Lung (tissue), 17 donors: ENCODE measurements at places on chromosomes 11 and 22.
A peak's percentile ranks its signal among the peaks of the same experiment; 100 is the strongest.

DNA sequence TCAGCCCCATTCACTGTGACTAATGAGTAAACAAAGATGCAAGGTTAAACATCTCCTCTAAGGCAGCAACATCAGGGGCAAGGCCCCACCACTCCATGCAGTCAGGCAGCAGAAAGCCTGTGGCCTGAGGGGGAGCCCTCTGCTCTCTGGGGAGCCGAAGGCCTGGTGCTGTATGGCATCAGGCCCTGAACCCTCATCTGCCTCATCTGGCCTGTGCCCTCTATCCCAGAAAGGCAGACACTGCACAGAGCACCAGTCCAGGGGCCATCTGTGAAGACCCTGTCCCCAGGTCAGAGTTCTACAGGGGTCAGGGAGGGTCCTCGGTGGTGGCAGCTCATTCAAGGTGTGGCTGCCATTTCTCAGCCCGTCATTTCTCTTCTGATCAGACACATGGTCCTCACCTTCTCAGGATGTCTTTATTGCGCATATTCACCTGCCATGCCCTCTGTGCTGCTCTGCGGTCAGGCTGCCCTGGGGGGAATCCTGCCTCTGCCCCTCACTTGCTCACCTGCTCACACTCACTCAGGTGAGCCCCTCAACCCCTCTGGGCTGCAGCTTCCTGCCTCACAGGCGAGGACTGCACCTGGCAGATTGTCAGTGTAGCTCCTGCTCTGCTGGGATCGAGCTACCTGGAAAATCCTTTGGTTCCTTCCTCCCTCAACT, 103.1 kb upstream of the PITPNB start:
- H3K4me3 ChIP-seq: no peak overlapping the region
- DNase-seq: no peak
- no peaks in the 10 kb centered on the region for H3K27me3 ChIP-seq
- peaks cover 22% of the 10 kb centered on the region for H3K4me1 ChIP-seq

GRCh38 chr11:2527621-2528291, 82.9 kb downstream of the KCNQ1 start:
- DNase-seq: no peak
- H3K27ac ChIP-seq: no peak overlapping the region
- H3K4me1 ChIP-seq: no peaks in the 10 kb centered on the region
- H3K4me3 ChIP-seq: no peak overlapping the region

GRCh38 chr11:60918939-60919265, 4.9 kb downstream of the TMEM109 start:
- H3K4me1 ChIP-seq: peaks cover 11% of the 10 kb centered on the region
- H3K27me3 ChIP-seq: no peaks in the 10 kb centered on the region
- no peak for DNase-seq
- H3K36me3 ChIP-seq: peaks cover 9% of the 10 kb centered on the region

- no peak for DNase-seq
- peaks cover 21% of the 10 kb centered on the region for H3K4me1 ChIP-seq
- H3K36me3 ChIP-seq: no peaks in the 10 kb centered on the region
- no peak overlapping the region for H3K27ac ChIP-seq
- H3K4me3 ChIP-seq: no peak overlapping the region
Observed at GRCh38 chr11:15198284-15198683, 83.6 kb downstream of the INSC start.

DNA sequence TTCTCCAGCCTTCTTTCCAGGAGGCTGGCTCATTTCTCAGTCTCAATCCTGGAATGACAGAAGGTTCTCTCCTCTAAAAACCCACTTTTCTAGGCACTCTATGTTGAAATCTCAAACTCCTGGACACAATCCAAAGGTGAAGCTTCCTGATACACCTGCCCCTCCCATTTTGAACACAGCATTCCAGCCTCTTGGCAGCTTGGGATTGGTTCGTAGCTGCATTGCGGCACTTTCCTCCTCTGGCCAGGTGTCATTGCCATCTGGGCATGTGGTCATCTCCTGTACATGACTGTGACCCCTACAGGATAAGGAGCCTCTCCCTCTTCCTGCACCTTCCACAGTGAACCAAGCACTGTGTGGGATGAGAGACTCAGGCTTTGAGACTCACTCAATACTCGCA, 230.2 kb upstream of the B3GAT1 start:
- no peak for DNase-seq
- no peak overlapping the region for H3K27ac ChIP-seq
- H3K36me3 ChIP-seq: no peaks in the 10 kb centered on the region

DNA sequence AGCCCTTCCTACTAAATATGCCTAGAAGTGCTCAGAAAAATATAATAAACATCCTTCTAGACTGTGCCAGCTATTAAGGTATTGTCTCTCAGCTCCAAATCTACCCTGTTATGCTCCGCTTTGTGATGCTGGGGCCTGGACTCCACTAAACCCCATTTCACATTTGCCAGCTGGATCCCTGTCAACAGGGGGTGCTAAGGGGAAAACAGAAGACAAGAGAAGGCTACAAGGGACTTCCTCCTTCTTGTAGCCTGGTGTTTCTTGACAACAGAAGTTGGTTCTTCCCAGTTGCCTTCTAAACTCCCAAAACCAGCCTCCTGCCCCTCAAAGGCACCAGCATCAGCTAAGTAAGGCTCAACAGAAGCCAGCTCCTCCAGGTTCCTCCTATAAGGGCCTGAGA, 5.2 kb downstream of the NUMA1 start:
- H3K27ac ChIP-seq: no peak overlapping the region
- H3K4me3 ChIP-seq: no peak overlapping the region
- no peaks in the 10 kb centered on the region for H3K27me3 ChIP-seq

- H3K27me3 ChIP-seq: no peaks in the 10 kb centered on the region
- H3K4me1 ChIP-seq: no peaks in the 10 kb centered on the region
- no peak for DNase-seq
- no peak overlapping the region for H3K4me3 ChIP-seq
- peak overlapping the region; percentile 81 for H3K27ac ChIP-seq
Observed at GRCh38 chr22:46092670-46093410, 57.5 kb upstream of the PPARA start.

DNA sequence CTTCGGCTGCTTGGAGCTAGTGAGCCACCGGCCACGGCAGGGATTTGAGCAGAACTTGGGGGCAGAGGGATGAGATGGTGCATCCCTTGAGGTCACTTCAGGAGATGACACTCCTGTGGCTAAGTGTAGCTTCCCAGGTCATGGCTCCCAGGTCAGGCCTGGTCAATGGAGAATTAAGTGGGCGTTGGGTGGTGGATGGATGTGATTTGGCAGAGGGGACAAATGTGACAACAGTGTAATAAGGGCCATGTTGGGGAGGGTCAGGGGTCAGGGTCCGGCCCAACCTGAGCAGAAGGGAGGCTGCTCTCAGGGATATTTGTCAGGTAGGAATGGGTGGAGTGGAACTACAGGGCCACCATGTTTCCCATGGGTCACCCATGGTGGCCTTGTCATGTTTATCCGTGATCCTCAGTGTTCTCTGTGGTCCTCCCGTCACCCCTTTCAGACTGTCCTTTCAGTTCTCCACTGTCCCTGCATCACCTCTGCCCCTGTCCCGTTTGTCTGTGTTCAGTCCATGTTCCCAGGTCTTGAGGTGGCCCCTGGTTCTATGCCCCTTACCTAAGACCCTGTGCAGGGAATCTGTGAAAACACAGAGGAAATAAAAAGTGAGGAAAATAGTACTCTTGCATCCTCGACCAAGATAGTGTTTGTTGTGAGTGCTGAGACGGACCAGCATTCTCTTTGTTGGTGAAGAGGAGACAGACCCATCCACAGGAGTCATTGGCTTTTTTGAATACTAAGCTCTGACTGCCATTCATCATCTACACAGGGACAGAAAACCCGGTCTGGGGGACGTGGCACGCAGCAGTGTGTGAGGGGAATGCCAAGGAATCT, 6.1 kb downstream of the SLC25A1 start:
- no peaks in the 10 kb centered on the region for H3K36me3 ChIP-seq
- H3K4me1 ChIP-seq: peaks cover 4% of the 10 kb centered on the region
- H3K27ac ChIP-seq: peak overlapping the region; percentile 88

DNA sequence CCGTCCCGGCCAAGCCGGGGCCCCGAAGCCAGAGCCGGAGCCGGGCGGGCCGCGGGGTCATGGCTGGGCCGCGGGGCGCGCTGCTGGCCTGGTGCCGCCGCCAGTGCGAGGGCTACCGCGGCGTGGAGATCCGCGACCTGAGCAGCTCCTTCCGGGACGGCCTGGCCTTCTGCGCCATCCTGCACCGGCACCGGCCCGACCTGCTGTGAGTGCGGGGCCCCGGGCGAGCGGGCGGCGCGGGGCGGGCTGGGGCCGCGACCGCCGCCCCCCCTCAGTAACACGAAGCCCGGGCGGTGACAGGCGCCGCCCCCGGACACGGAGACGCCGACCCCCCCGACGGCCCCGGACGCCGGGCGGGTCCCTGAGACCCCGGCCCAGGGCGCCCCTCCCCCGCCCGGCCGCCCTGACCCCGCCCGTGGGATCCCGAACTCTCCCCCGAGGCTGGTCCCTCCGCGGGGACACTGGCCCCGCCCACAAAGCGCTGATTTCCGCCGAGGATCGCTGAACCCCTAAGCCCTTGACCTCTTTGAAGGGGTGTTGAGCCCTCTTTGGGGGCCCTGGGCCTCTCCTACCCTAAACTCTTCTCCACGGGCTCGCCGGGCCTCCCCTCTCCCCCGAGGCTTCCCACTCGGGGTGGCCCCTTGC, 389 bp downstream of the MICALL1 start:
- peak overlapping the region; percentile 84 for H3K27ac ChIP-seq
- no peaks in the 10 kb centered on the region for H3K27me3 ChIP-seq
- H3K4me3 ChIP-seq: peak overlapping the region; percentile 71
- H3K4me1 ChIP-seq: no peaks in the 10 kb centered on the region
- no peaks in the 10 kb centered on the region for H3K36me3 ChIP-seq
- DNase-seq: no peak

DNA sequence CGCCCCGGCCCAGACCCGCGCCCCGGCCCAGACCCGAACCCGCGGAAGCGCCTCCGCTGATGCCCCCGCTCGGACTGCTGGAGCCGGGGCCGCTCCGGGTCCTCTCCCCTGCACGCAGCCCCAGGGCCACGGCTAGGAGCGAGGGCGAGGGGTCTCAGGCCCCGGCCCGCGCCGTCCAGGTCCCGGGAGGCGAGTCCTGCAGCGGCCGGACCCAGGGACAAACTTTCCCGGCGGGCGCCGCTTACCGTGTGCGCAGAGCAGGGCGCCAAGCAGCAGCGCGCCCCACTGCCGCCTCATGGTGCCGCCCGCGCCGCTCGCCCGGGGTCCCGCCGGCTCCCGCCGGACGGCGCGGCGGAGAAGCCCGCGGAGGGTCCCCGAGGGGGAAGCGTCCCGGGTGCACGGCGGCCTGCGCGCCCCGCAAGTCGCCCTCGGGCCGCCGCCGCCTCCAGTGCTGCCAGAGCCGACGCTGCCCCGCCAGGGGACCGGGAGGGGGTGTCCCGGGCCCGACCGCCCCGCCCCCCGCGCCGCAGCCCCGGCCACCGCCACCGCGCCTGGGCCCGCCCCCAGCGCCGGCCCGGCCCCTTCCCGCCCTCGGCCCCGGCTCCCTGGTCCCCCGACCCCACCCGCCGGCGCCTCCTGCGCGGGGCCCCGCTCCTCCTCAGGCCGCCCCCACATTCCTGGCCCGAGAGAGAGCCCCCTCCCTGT, at the start of gene LRP4:
LRP4 (minus strand) TSS at position 468 of the 705 bp plus-strand sequence; CDS start at position 297, 171 bp downstream.
- peak within 1 kb of the TSS; percentile 66 for H3K27ac ChIP-seq
- H3K27me3 ChIP-seq: no peaks in the 10 kb centered on the region
- peak within 1 kb of the TSS; percentile 39 for H3K4me3 ChIP-seq
- H3K4me1 ChIP-seq: peaks cover 5% of the 10 kb centered on the region
- DNase-seq: peak; percentile 75

DNA sequence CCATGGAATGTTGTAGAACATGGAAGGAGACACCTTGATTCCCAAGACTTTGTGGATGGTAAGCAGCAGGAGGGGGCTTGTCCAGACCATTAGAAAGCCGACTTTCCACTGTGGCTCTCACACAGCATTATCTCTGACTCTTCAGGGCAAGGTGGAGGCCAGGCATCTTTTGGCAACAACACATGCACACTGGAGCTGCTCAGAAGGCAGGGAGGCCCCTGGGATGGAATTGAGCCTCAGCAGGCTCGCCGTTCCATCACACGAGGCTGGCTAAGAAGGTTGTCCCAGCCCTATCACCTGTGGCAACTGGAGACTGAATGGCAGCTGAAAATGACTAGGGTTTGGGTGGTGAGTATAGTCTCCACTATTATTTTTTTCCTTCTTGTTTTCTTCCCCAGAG, 76.3 kb upstream of the TMEM45B start:
- no peaks in the 10 kb centered on the region for H3K27me3 ChIP-seq
- no peak for DNase-seq
- no peak overlapping the region for H3K27ac ChIP-seq
- H3K36me3 ChIP-seq: no peaks in the 10 kb centered on the region
- H3K4me3 ChIP-seq: no peak overlapping the region

DNA sequence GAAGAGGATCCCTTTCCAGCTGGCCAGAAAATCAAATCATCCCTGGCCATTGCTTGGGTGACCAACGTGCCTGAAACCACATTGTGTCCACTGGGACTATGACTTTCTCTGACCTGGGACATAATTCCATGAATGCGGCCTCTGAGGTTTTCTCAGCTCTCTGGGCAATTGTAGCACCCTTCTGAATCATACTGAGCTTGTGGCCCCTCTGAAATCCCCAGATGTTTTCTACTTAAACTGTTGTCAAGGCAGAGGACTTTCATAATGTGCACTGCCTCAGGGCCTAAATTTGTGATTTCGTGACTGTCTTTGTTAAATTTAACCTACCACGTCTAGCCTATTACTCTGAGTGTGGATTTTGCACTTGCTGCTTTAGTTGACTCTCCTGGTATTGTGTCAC, 321.1 kb upstream of the PLET1 start:
- no peak for DNase-seq
- H3K27me3 ChIP-seq: no peaks in the 10 kb centered on the region

DNA sequence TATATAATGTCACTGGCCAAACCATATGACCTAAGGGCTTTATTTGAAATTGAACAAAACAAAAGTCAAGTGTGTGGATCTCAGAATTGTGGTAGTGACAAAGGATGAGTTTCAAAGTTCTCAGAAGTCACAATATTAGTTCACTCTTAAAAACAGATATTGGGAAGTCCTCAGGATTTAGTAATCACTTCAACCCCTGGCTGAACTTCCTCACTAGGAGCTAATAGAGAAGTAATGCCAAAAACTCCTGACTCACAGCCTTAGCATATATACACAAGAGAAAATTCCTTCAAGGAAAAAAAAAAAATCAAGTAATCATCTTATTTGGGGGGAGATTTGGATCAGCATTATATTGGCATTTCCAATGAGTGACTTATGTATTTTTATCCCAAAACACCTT, 75.6 kb upstream of the APOA1 start:
- no peaks in the 10 kb centered on the region for H3K27me3 ChIP-seq
- H3K4me3 ChIP-seq: no peak overlapping the region
- no peak for DNase-seq
- H3K27ac ChIP-seq: no peak overlapping the region
- H3K4me1 ChIP-seq: peaks cover 4% of the 10 kb centered on the region

DNA sequence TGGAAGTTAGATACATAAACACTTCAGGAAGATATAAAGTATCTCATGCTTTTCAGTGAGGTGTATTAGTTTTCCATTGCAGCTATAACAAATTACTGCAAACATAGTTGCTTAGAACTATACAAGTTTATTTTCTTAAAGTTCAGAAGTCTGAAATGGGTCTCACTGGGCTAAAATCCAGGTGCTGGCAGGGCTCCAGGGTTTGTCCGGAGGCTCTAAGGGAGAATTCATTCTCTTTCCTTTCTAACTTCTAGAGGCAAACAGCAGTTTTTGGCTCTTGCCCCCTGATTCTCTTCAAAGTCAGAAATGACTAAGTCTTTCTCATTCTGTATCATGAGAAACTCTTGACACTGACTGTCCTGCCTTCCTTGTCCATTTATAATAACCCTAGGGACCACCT, 138.8 kb downstream of the AASDHPPT start:
- H3K36me3 ChIP-seq: no peaks in the 10 kb centered on the region
- peak; percentile 7 for DNase-seq
- no peaks in the 10 kb centered on the region for H3K4me1 ChIP-seq
- no peak overlapping the region for H3K4me3 ChIP-seq

GRCh38 chr22:39244496-39245129, at the start of gene PDGFB:
Gene PDGFB, minus strand, starts transcription at chr22:39244982. Its CDS starts 1,019 bp downstream, at chr22:39243963.
- peak; percentile 57 for DNase-seq
- no peaks in the 10 kb centered on the region for H3K36me3 ChIP-seq
- peaks cover 22% of the 10 kb centered on the region for H3K4me1 ChIP-seq
